Vagina (tissue), 2 donors: ENCODE measurements at places on chromosomes 16 and 17.

- no peak for DNase-seq
Observed at GRCh38 chr17:64085650-64086005, 44.3 kb downstream of the ERN1 start.

DNA sequence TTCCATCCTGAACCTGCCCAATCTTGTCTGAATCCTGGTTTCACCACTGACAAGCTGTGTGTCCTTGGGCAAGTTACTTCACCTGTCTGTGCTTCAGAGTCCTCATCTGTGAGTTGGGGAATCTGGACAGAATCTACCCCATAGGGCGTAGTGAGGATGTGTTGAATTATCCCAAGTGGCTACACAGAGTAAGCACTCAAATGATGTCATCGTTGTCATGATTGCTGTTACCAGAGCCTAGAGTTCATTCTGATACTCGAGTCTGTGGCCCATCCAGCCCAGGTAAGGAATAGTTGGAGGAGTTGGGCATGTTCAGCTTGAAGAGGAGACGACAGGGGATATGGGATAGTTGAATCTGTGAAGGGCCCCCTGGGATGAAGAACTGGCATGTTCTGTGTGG is 45.9 kb downstream of the MAPT start:
- DNase-seq, result no peak

DNA sequence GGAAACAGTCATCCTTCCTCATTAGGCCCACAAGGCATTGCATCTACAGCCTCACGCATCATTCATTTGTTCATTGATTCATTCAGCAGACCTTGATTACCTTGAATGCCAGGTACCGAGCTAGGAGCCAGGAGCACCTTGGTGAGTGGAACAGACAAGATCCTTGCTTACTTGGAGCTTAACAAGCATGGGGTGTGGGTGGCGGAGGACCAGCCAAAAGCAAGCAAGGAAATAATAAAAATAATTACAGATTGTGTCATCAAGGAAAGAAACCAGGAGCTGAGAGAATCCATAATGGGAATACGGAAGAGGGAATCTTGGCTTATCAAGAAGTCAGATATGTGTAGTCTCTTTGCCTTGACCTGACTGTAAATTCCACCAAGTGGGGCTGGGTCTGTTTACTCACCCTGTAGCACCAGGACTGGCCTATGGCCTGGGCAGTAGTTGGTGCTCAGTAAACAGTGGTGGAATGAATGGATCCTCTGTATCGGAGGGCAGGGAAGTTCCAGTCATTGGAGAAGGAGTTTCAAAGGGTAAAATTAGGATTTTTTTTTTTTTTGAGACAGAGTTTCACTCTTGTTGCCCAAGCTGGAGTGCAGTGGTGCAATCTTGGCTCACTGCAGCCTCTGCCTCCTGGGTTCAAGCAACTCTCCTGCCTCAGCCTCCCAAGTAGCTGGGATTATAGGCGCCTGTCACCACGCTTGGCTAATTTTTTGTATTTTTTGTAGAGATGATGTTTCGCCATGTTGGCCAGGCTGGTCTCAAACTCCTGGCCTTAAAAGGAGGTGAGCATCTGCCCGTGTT is 157.7 kb downstream of the MSI2 start:
- no peak for DNase-seq

DNA sequence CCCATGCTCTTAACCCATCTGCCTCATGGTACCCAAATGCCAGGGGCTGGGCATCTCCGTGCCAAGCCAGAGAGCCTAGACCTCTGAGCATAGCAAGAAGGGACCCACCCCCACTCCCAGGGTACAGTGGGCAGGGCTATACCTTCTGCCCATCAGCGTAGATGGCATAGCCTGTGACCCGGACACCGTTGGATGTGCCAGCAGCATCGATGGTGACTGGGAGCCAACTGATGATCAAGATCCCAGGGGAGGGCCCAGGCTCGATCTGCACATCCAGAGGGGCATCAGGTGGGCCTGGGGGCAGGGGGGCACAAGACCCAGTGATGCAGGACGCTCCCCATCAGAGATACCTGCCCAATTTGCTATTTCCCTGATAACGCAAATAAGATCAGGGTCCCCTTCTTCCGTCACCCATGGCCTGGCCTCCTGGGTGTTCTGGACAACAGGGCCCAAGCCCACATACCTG is 17.1 kb downstream of the TSPOAP1 start:
- DNase-seq, result no peak

DNA sequence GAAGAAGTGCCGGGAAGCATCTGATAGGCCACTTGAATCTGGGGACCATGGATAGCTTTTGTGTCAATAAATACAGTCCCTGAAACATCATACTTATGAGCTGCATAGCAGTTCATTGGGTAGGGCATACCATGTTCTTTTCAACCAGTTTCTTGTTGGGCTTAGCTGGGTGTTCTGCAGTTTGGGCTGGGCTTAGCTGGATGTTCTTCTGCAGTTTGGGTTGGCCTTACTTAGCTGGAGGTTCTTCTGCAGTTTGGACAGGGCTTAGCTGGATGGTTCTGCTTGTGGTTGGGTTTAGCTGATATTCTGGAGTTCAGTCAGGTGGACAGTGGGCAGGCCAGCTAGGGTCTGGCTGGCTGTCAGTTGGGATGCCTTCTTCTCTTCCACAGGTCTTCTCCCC is 52.1 kb downstream of the LCMT1 start:
- no peak for DNase-seq

DNA sequence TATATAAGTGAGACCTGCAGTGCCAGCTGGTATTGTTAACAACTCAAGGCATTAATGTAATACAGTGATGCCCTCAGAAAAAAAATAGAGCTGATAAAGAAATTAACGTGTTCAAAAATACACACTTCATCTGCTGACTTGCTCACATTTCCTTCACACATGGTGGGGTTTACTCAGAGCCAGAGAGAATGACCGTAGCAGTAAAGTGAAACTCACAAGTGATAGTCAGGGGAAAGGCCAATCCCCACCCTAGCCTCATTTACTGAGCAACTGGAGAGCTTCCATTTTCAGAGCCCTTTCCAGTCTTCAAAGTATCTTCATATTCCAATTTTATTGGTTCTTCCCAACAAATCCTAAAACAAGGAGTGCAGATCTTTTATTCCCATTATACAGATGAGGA is 74.0 kb upstream of the HLF start:
- no peak for DNase-seq

GRCh38 chr17:40412880-40413279 is 4.8 kb downstream of the TOP2A start:
- DNase-seq, result no peak

GRCh38 chr16:27238016-27238587 is 30.5 kb downstream of the NSMCE1 start:
- no peak for DNase-seq

DNA sequence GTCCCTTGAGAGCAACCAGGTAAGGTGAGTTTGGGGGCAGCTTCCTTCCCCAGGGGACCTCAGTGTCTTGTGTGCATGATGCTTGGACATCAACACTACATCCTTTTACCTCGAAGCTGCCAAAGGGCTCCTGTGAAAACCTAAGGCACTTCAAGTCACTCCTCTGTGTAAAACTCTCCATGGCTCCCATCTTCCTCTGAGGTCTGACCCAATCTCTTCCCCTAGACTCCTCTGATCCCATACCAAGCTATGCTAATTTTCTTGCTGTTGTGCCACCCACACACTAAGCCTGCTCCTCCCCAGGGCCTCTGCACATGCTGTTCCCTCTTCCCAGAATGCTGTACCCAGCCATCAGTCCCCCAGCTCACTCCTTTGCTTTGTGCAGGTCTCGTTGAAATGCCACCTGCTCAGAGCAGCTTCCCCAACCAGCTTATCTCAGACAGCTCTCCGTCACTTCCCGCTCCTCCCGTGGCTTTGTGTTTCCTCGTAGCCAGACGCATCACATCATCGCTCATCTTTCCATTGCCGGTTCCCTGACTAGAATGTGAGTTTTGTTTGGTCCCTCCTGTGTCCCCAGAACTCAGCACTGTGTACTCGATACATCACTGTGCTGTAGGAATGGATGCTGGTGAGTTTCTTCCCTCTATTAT is 78.4 kb downstream of the CNGB1 start:
- DNase-seq, result no peak
